Ammon's horn (tissue), 1 donor: ENCODE measurements at places on chromosomes 12 and 14.

GRCh38 chr12:12020762-12021161 lies 50.0 kb upstream of the BCL2L14 start:
- DNase-seq, result no peak

DNA sequence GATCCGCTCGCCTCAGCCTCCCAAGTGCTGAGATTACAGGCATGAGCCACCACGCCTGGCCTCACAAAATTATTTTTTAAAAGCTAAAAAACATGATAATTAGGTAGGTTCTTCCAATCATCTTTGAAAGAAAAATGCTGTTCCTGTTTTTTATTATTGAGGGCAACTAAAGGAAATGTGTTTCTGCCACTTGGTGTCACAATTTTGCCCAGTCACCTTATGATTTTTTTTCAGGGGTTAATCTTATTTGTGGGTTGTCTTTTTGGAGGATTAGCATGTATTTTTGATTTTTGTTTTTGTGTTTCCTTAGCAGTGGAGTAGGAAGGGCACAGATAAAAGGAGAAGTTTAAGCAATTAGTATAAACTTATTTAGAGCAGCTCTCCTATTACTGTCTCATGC lies 79.8 kb downstream of the PRORP start:
- no peak for DNase-seq

DNA sequence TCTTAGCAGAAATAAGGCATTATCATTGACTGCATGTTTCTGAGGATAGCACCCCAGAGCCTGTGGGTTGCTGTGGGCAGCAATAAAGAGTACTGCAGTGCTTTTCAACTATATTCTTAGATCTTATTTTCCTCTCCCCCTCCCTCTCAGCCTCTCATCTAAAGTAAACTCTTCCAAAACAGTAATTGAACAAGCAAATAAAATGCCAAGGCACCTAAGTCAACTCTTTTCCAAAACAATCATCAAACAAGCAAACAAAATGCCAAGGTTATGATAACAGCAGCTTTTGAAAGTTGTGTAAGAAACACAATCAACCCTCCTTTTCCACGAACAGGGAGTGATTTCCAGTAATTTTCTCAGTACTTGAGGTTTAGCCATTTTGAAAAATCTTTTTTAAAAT lies 1542.6 kb downstream of the AACS start:
- DNase-seq, result no peak

GRCh38 chr12:111798182-111798581 lies 31.4 kb downstream of the ALDH2 start:
- DNase-seq, result no peak

GRCh38 chr14:30077946-30078345 lies 150.3 kb upstream of the PRKD1 start:
- DNase-seq, result no peak

GRCh38 chr14:68794851-68795596 lies 2.2 kb upstream of the ZFP36L1 start:
- no peak for DNase-seq

DNA sequence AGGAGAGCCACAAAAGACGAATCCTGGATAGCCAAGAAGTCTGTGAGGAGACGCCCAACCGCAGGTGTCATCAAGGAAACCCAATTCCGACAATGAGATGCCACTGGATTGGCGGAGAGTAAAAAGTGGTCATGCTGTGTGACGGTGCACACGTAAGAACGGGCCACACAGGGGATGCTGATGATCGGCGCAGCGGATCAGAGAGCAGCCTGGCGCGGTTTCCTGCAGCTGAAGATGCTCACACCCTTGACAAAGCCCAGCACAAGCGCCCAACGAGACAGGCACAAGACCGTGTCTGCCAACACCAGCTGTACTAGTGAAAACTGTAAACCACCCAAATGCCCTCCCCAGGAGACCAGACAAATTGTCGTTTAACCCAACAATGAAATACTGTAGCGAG lies 55.8 kb downstream of the CCDC85C start:
- DNase-seq, result no peak

GRCh38 chr12:91256411-91256810 lies 73.8 kb upstream of the DCN start:
- DNase-seq, result no peak

GRCh38 chr12:62844915-62845314 lies 90.0 kb downstream of the PPM1H start:
- no peak for DNase-seq

GRCh38 chr14:53306267-53306721 lies 153.2 kb upstream of the DDHD1 start:
- DNase-seq, result peak; percentile 88

DNA sequence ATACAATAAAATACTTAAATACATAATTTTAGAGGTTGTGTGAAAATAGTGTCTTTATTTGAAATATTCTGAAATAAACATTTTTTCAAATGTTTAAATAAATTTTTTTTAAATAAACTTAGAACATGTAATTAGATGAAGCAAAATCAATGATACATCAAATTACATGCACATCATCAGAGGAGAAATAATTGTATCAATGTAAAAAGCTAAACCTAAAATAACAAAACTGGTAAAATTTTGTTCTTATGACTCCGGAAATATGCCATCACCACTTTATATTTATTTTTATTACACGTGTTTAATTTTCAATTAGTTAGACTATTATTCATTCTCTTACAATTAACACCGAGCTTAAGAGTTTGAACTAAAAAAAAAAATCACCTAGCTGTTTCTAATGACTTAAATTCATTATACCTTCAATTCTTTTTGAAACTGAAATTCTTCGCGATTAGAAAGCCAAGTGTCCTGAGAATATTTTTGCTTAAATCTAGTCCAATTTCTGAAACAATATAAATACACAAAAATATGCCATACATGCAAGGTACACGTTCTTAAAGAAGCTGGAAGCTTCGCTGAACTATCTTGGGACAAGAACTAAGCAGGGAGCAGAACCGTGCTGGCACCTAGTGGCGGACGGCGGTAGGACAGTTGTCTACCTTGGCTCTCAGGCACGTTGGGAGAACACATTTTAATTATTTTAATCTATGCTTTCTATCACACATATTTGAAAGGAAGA lies 230.5 kb downstream of the SLC25A21 start:
- DNase-seq, result peak; percentile 80

GRCh38 chr14:61193476-61193875 lies 87.7 kb downstream of the TMEM30B start:
- no peak for DNase-seq

DNA sequence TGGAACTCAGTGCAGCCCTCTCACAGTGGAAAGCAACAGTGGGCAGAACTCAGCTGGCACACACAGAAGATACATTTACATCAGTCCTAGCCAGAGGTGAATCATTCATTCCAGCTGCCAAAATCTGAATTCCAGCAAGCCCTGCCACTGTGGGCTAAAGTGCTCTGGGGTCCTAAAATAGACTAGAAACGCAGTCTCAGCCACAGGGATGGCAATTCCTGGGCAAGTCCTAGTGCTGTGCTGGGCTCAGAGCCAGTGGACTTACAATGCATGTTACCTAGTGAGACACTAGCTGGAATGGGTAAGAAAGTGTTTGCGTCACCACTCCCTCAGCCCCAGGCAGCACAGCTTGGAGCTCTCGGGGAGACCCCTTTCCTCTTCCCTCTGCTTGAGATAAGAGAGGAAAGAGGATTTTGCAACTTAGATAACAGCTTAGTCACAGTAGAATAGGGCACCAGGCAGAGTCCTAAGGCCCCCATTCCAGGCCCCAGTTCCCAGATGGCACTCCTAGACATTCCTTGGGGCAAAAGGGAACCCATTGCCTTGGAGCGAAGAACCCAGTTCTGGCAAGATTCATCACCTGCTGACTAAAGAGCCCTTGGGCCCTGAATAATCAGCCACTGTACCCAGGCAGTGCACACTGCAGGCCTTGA lies 592.9 kb downstream of the FSCB start:
- no peak for DNase-seq

DNA sequence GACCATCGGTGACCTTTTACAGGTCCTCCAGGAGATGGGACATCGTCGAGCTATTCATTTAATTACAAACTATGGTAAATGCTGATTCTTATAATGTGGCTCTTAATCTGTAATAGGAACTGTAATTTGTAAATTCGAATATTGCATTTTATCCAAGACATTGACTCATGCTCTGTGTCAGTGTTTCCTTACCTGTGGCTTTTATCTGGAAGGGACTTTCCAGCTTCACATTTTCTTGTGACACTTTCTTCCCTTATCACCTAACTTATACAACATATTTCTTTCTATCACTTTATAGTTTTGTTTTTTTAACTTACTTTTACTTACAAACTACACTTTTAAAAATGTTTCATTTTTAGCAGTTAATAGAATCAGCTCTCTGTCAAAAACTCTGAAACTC lies 14.8 kb downstream of the IRAK3 start:
- DNase-seq, result no peak

GRCh38 chr12:107418981-107419380 lies 266.6 kb upstream of the PWP1 start:
- DNase-seq, result no peak

- peak; percentile 24 for DNase-seq
These were observed 370.6 kb downstream of the KCNH5 start for GRCh38 chr14:62674563-62675237.

DNA sequence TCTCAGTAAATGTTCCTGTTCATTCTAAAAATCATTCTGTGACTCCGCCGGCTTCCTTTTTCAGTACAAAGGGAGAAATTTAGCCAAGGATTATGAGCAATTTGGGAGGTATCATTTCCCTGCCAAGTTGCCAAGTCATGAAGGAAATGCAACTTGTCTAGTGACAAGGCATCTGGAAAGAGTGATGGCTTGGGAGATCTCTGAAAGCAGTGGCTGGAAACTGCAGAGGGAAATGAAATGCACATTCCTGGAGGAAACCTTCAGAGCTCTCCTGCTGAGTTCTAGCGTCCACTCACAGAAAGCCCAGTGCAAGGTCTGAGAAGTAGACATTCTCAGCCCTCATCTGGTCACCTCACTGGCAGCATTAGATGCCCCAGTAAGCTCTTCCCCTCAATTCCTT lies 91.7 kb downstream of the GALC start:
- DNase-seq, result no peak

DNA sequence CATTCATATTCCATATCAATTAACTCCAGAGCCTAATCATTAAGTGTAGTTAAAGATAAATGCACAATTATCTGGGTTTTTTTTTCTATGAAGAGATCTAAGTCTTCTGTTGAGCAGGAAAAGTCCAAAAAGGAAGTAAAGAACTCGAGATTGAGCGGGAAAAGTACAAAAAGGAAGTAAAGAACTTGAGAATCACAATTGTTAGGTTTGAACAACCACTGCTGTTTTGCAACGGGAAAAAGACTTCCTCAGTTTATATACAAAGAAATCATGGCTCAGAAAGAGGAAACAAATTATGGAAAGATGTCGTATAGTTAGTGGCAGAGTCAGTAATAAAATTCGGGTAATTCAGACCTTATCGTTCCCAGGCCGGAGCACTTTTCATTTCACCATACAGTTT lies 63.3 kb downstream of the PPP1R12A start:
- peak; percentile 30 for DNase-seq

DNA sequence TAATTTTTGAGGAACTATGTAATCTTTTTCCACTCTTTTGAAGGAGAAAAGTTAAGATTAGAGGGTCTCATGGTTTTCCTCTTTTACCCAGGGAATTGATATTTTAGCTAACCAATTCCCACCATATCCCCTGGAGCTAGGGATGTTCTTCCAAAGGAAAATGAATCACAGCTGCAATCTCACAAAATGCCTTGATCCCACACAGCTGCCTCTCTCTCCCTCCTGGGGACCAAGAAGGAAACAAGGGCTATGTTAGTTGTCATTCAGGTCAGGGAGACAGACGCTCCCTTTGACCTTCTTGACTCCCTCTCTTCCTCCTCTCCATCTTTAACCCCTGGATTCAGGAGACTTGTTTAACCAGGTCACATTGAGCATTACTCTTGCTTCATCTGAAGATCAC lies 9.5 kb downstream of the DCN start:
- DNase-seq, result no peak

DNA sequence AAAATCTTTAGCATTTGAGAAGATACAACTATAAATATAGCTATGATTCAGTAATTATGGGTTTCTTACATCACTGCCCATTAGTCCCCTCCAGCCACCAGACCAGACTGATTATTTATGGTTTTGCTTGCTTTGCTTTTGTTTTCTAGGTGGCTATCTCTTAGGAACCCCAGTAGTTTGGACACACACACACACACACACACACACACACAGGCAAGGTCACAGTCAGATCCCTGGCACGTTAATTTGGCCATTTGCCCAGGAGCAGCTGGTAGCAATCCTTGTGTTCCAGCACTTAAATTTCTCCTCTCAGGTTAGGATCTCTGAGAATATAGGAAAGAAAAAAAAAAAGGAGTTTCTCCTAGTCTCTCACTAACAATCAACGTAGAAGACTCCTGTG lies 90.2 kb upstream of the RESF1 start:
- peak; percentile 15 for DNase-seq

DNA sequence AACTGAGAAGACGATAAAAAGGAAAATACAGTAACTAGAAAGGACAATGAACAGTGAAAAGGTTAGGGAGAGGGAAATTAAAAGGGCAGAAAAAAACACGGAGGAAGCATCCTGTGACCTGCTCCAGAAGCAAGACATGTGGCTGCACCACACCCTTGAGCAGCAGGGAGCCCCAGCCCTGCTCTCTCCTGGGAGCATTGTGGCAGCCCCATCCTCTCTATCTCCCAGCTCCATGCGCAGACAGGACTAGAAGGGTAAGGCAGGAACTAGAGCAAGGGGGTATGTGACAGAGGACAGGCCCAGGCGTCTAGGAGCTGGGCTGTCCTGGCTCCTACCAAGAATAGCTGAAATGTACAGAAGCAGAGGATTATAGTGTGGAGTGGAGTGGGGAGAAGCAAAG lies 38.6 kb upstream of the SMUG1 start:
- DNase-seq, result no peak

GRCh38 chr12:55671746-55672145 lies 35.1 kb downstream of the OR10P1 start:
- DNase-seq, result no peak
